ENCODE measurements at places on chromosomes 12 and 14.

DNA sequence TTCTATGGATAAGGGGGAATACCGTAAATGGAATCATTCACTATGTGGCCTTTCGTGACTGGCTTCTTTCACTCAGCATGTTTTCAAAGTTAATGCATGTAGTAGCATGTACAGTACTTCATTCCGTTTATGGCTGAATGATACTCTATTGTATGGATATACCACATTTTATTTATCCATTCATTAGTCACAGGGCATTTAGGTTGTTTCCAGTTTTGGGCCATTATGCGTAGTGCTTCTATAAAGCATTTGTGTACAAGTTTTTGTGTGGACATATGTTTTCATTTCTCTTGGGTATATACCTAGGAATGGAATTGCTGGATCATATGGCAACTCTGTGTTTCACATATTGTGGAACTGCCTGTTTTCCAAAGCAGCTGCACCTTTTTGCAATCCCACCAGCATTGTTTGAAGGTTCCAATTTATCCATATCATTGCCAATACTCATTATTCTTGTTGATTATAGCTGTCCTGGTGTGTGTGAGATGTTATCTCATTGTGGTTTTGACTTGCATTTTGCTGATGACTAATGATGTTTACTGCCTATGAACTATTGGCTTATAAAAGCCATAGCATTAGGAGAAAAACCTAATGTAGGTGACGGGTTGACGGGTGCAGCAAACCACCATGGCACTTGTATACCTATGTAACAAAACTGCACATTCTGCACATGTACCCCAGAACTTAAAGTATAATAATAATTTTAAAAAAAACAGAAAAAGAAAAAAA lies 45.5 kb downstream of the ATF7IP start:
- DNase-seq, result peak; percentile 17

GRCh38 chr14:104965561-104966231 lies 12.5 kb downstream of the AHNAK2 start:
- DNase-seq, result no peak

DNA sequence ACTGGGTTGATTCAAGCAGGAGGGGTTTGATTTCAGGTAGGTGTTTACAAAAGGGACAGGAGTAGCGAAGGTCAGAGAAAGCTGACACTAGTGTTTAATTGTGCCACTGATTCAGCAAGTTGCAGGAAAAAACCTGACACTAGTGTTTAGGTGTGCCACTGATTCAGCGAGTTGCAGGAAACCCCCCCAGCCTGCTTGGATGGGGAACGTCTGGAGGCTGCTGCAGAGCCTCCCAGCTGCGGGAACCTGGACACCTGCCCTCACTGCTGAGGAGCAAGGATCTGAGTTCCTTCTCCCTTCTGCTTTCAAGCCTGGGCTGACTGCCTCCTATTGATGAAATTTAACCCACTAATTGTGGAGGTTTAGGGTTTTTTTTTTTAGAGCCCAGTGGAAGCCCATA lies 84.2 kb downstream of the AVPR1A start:
- DNase-seq, result no peak

GRCh38 chr14:29913566-29913965 lies 14.1 kb downstream of the PRKD1 start:
- no peak for DNase-seq

GRCh38 chr12:121765573-121765972 lies 27.9 kb downstream of the RHOF start:
- no peak for DNase-seq

DNA sequence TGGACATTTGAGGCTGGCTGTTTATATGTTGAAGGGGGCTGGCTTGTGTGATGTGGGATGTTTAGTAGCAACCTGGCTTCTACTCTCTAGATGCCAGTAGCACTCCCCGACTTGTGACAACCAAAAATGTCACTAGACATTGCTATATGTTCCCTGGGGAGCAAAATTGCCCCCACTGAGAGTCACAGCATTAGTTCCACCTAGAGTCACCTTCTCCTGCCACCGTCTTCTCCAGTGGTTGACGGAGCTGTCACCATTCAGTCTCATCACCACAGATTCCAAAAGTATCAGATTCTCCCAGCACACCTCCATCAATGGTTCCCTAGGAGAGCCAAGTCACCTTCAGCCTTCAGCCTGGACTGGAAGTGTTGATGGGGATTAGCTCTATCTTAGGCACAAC lies 7.8 kb upstream of the KRT76 start:
- no peak for DNase-seq

- no peak for DNase-seq
These were observed 17.2 kb upstream of the ARID4A start for GRCh38 chr14:58280954-58281787.

- DNase-seq, result peak; percentile 60
These were observed 75.2 kb upstream of the FBRSL1 start for GRCh38 chr12:132414634-132415326.

Measured in activated CD4-positive, alpha-beta T cell treated with anti-CD3 and anti-CD28 coated beads, Interleukin-2, amount 50 U/mL, for 4 hours (primary cell).